HT1080 (cell line): ENCODE measurements at places on chromosomes 5 and 9. TPM values are rescaled to one million over a fixed set of nuclear protein-coding genes. Genes with fewer than 3 reads are reported as not detected.
A peak's percentile ranks its signal among the peaks of the same experiment; 100 is the strongest.

- DNase-seq, result no peak
Measured at GRCh38 chr9:35976726-35977125, 18.8 kb upstream of the OR2S2 start.

DNA sequence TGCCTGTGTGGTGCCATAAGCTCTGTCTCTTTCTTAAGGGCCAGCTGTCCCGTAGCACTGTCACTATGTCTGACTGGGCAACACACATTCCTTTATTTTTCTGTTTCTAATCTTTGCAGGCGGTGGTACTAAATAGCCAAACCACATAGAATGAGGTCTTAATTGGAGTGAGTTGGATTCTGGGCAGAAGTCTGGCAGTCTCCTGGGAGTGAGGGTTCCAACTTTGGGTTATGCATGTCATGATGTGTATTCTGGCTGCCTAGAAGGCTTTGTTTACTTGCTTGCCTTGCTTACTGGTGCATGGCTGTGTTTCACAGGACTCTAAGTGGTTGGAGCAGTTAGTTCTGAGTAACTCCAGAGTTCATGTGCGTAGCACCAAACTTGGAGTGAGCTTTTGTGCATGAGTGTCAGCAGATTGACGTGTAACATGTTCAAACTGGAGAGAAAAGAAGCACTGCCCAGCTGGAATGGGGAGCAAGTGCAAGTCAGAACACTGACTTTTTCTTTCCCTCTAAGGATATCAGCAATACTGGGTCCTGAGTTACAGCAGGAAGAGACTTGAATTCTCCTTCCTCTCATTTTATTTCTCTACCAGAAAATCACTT lies 185.8 kb downstream of the PCSK1 start:
- DNase-seq, result no peak

DNA sequence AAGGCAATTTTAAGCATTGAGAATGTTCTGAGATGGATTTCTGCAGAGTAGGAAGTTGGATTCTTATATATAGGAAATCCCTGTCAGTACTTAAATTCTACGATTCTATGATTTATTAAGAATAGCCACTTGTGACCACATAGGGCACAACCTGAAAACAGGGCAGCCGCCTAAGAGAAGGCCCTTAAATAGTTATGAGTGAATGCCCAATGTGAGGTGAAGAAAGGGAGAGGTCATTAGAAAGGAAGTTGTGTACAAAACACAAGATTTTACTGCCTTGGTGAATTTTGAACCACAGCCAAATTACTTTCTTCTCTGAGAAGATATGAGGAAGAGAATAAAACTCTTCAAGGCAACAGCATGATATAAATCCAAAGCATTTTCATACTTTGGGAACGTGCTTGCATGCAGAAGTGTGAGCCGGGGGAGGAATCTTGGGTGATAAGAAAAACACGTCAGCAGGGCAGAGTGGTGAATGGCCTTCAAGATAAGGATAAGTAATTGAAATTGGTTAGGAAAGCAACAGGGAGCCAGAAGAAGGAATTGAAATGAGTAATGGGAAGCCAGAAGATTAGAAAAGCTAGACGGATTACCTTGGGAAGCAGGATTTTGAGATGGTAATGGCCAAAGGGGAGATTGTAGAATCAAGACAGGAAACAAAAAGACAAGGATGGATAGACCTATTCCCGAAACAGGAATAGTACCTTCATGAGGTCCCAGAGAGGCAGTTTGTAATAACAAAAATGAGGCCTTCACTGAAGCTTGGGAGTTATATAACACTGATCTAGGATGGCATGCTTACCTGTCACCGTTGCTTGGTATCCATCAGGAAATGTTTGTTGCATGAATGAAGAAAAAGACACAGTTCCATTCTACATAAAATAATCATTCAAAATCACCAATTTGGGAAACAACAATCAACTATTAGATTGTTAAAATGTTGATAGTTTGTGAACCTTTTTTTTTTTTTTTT lies 244.3 kb downstream of the PDE4D start:
- DNase-seq, result no peak

DNA sequence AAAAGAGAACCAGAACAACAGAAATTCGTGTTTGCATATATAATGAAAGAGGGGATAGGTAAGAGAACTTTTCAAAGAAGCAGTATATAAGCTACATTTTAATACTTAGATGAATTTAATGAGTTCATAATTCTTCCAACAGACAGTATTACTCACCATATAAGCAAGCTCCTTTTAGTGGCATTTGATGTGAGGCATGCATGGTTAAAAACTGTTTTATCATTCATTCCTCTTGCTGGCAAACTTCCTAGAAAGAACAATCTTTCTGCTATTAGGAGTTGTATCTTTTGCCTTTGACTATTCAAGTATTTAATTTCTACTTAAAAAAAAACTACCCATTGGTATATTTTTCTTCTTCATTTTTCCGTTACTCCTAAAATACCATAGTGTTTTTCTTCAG lies 65.7 kb upstream of the EIF4EBP3 start:
- no peak for DNase-seq

DNA sequence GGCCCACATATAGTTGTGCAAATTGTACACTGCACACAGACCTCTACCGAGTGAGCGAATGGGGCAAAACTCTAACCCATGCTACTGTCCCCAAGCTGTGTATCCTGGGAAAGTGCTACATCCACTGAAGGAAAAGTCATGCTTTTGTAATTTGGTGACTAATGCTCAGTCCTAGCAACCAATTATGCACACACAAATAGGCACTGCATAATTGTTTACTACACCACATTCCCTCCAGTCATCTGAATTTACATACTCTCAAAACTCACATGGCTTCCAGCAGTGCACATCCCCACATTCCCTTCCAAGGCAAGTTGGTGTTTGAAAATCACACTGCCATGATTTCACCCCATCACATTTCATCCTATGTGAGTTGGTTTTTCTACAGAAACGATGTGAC lies 125.9 kb upstream of the OSMR start:
- DNase-seq, result peak; percentile 21

- DNase-seq, result no peak
Measured at GRCh38 chr5:121292664-121293063, 559.0 kb upstream of the FTMT start.

DNA sequence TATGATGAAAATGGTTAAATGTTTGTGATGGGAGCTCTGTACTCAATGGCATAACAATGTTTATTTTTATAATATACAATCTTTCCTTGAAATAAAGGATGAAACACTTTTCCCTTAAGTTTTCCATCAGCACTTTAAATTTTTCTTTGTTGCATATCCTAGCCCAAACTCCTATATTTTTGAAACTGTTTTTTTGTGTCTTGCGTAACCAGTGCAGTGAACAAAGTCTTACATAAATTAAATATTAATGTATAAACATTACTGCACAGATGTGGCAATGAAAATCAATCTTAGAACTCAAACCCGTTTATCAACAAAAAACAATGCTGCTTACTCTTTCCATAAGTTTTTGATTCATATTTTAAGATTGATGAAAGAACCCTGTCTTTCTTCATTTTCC lies 34.1 kb upstream of the IL31RA start:
- no peak for DNase-seq

- no peak for DNase-seq
Measured at GRCh38 chr9:89811356-89811755, 206.5 kb downstream of the GADD45G start.

SOHLH1 gene
- total RNA-seq, result 0.23 TPM in 1 of 2 replicates, not detected in the other

MIGA2 gene
- 12.8 and 13.7 TPM in 2 replicates for total RNA-seq

RAB3C gene
- not detected in 2 replicates for total RNA-seq

LNPEP gene
- total RNA-seq, result 16.2 and 16.4 TPM in 2 replicates

C5orf34 gene
- 16.2 and 20.1 TPM in 2 replicates for total RNA-seq
